ENCODE measurements at places on chromosomes 3 and 15.
A peak's percentile ranks its signal among the peaks of the same experiment; 100 is the strongest.

- H3K27ac ChIP-seq: no peak overlapping the region
- no peaks in the 10 kb centered on the region for H3K36me3 ChIP-seq
- no peaks in the 10 kb centered on the region for H3K4me1 ChIP-seq
- H3K4me3 ChIP-seq: no peak overlapping the region
- DNase-seq: no peak
Observed at GRCh38 chr15:33846862-33847261, 121.4 kb upstream of the CHRM5 start.

GRCh38 chr3:172213200-172213599, 173.8 kb downstream of the FNDC3B start:
- H3K4me1 ChIP-seq: peaks cover 25% of the 10 kb centered on the region
- H3K4me3 ChIP-seq: no peak overlapping the region
- H3K36me3 ChIP-seq: no peaks in the 10 kb centered on the region
- H3K27me3 ChIP-seq: no peaks in the 10 kb centered on the region

DNA sequence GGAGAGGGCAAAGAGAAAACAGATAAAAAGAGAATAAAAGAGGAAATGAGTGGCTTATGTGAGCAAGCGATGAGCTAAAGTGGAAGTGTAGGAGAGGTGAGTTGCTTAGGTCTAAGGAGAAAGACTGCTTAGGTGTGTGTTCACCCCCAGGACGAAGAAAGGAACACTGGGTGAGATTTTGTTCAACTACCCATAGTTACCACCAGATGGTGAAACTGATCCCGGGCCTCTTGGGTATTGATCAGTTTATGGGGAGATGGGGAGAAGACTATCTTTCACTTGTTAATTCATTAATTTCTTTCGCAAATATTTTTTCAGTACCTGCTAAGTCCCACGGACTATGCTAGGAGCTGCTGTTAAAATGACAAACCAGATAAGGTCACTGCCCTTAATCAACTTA, 33.9 kb downstream of the GAP43 start:
- no peak for DNase-seq
- no peaks in the 10 kb centered on the region for H3K36me3 ChIP-seq
- peak overlapping the region; percentile 90 for H3K27ac ChIP-seq

DNA sequence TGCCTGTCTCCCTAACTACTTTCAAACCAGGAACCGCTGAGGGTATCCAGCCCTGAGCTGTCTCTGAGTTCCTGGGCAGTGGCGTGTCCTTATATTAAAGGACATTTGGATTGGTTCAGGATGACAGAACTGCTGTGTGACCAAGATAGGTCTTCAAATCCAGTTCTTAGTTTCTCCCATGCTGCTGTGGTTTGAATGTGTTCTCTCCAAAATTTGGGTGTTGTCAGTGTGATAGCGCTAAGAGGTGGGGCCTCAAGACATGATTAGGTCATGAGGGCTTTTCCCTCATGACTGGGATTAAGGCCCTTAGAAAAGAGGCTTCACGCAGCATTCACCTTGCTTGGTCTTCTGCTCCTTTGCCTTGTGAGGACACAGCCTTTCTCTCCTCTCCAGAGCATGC, 376.5 kb upstream of the TPM1 start:
- H3K4me3 ChIP-seq: no peak overlapping the region
- H3K27me3 ChIP-seq: no peaks in the 10 kb centered on the region
- H3K36me3 ChIP-seq: no peaks in the 10 kb centered on the region
- H3K27ac ChIP-seq: no peak overlapping the region
- no peaks in the 10 kb centered on the region for H3K4me1 ChIP-seq
- no peak for DNase-seq

DNA sequence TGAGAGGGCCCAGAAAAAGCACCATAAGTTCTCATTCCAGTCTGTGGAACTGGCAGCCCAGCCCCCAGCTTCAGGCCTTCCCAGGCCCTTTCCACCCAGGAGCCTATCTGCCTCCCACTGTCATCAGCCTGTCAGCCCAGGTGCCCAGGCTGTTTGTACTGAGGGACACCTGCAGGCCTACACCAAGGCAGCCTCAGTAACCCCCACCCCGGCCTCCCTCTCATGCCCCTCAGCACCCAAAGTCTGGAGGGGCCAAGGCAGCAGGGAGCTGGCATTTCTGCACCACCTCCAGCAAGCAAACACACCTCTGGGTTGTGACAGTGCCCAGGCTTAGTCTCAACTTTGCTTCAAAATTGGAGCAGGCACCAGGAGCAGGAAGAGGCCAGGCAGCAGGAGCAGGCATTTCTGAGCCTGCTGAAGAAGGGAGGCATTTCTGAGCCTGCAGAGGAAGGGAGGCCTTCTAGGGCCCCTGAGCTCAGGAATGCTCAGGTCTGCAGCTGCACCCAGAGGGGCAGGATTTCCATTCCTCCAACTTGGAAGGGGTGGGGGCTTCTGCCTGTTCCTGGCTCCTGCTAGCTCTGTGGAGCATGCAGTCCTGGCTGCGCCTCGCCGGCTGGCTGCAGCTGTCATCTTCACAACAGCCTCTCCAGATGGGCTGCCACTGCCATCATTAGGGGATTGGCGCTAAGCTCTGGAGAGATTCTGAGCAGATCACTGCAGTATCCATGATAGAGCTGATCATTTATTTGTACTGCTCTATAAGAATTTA, 396.1 kb downstream of the UNC13C start:
- no peak overlapping the region for H3K4me3 ChIP-seq
- no peaks in the 10 kb centered on the region for H3K27me3 ChIP-seq
- no peaks in the 10 kb centered on the region for H3K36me3 ChIP-seq
- no peaks in the 10 kb centered on the region for H3K4me1 ChIP-seq
- H3K27ac ChIP-seq: no peak overlapping the region

GRCh38 chr3:134609821-134610431, 40.9 kb downstream of the KY start:
- no peaks in the 10 kb centered on the region for H3K4me1 ChIP-seq
- H3K27ac ChIP-seq: no peak overlapping the region
- DNase-seq: no peak

- H3K27ac ChIP-seq: no peak overlapping the region
- no peak for DNase-seq
- H3K4me3 ChIP-seq: no peak overlapping the region
- H3K4me1 ChIP-seq: no peaks in the 10 kb centered on the region
- H3K27me3 ChIP-seq: peaks cover 6% of the 10 kb centered on the region
Observed at GRCh38 chr15:35756623-35757022, 210.7 kb upstream of the DPH6 start.

- peaks cover 26% of the 10 kb centered on the region for H3K4me1 ChIP-seq
- peaks cover 27% of the 10 kb centered on the region for H3K36me3 ChIP-seq
- peak overlapping the region; percentile 12 for H3K27ac ChIP-seq
- DNase-seq: no peak
- H3K27me3 ChIP-seq: no peaks in the 10 kb centered on the region
- H3K4me3 ChIP-seq: peak overlapping the region; percentile 92
Observed at GRCh38 chr3:172752651-172753050, 2.1 kb downstream of the ECT2 start.

Measured in activated T-cell treated with anti-CD3 and anti-CD28 coated beads, Interleukin-2, amount 50 U/mL, for 72 hours (primary cell).